Activated naive CD4-positive, alpha-beta T cell treated with anti-CD3 and anti-CD28 coated beads, Interleukin-2, amount 50 U/mL, for 72 hours (primary cell): ENCODE measurements at places on chromosomes 13 and 19. TPM values are rescaled to one million over a fixed set of nuclear protein-coding genes. Genes with fewer than 3 reads are reported as not detected.

The PLVAP gene
- total RNA-seq = not detected

DNA sequence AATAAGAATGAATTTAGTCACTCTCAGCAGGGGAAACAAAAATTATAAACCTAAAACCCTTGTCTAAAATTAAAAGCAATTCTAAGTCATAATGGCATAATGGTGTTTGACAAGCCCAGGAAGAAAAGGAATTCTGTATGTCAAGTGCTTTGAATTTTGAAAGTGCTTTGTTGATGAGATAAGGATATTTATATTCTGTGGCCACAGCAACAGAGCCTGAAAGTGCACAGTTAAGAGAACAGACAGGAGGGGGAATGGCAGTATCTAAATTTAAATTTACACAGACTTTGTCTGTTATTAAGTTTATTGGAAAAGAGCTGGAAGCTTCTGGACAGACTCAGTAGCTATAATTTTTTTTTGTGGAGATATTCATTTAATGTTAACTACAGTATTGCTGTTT is 69.8 kb downstream of the OLFM4 start:
- no peak for DNase-seq

DNA sequence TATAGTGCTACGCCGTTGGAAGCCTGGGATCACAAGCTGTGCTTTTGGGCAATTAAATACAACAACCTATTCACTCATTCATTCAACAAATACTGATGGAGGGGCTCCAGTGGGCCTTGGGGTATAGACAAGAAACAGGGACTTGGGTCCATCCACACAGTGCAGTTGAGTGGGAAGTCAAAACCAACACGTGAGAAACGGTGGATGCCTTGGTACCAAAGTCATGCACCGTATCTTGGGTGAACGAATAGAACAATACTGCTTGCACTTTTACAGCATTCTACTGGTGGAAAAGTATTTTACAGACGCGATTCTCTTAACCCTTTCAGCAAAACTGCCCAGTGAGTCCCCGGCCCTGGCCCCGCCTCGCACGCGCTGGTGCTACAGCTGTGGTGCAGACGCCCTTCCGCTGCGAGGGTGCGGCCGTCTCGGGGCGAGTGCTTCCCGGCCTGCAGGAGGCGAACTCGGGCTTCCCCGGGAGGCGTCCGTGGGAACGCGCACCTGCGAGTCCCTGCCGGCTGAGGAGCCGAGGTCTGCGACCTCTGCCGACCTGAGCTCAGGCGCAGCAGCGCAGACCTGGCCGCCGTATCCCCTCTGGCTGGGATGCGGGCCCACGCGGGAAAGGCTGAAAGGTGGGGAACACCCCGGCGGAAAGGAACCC is 8.3 kb downstream of the TNFRSF19 start:
- peak; percentile 63 for DNase-seq

- no peak for DNase-seq
These were observed 55.8 kb downstream of the SMARCA4 start for GRCh38 chr19:11016631-11017030.

DNA sequence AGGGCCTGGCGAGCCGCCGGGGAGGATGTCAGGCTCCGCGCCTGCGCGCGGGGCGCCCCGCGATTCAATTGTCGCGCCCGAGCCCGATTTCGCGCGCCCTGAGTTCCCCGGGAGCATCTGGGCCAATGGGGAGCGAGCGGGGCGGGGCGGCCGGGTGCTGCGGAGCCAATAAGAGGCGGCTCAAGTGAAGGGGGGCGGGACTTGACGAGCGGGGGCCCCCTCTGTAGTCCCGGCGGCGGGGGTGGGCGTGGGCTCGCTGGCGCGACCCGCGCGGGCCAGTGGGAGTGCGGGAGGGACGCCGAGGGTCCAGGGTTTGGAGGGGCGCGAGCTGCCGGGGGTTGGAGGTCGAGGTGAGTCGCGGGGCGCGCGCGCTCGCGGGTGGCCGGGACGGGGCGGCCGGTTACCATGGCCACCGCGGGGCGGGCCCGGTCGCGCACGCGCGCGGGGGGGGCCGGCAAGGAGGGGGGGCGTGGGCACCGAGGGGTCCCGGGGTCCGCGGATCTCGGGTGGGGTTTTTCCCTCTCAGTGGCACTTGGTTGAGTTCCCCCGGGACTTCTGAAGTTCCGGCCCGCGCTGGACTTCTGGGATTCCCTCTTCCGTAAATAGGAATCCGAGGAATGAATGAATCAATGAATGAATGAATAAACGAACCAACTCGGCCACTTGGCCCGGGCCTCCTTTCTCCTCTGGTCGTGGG is 744 bp downstream of the UHRF1 start:
- peak; percentile 94 for DNase-seq

DNA sequence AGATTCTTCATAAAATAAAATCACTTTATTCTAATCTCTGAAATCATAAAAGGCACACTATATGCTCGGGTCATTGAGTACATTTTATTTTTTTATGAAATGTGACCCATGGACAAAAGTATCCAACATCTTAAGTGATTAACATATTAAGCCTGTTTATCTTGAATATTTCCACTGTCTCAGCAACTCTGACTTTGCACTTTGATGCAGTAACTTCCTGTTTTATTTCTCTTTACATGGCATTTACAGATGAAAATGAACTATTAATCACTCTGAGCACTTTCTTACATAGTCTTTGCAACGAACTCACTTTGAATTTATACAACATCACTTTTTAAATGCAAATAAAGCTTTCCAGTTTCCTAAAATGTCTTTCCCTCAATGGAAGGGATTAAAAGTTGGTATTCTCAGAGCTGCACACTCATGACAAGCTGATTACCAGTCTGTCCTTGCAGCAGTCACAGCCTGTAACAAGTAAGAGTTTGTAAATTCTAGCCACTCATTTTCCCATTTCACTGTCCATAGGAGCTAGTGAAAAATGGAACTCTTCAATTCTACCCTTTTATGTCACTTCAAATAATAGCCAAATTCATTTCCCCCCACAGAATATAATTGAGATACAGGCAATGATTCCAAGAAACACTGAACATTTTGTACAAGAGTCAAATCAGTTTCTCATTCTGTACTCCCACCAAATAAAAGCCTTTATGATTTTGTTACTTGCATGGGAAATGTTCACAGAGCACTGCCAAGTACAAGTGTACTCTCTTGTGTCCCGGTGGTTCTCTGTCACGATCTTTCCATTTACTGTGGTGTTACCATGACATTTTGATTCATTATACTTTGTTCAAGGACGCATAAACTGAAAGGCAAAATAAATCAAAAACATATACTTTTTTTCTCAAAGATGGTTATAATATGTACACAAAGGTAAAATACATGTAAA is 1968.9 kb downstream of the PCDH9 start:
- no peak for DNase-seq

The DMRTC2 gene
- not detected for total RNA-seq

The ZNF846 gene
- 5.2 TPM for total RNA-seq

DNA sequence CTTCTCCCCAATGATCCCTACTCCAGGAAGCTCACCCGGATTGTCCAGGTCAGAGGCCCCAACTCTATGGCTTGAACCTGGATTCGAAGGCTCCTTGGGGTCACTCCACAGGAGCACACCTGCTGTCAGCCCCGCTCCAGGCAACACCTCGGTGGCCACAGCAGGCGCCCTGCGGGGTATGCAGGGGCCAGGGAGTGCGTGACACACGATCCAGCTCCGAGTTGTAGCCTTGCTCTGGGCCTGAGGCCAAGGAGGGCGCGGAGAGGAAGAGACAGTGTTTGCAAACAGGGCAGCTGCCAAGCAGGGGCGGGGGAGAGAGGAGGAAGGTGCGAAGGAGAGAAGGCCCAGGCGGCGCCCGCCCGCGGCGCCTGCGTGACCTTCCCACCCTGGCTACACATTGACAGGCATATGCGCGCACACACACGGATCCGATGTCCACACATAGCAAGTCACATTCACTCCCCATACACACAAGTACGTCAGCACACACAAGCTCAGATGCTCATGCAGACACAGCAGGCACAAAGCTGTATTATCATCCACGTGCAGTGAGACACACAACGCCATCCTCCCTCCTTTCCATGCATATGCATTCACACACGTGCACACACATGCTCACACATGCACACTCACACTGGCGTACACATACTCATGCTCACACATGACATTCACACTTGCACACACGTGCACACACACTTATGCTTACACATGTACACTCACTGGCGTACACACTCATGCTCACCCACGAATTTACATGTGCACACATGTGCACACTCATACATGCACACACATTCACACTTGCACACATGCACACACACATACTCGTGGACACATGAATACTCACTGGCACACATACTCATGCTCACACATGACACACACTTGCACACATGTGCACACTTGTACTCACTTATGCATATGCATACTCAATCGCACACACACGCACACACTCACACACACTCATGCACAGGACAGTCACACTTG is 10.4 kb downstream of the SBK2 start:
- no peak for DNase-seq

The LAIR1 gene
- total RNA-seq = 2.9 TPM

The PIN1 gene
- total RNA-seq = 75.7 TPM

DNA sequence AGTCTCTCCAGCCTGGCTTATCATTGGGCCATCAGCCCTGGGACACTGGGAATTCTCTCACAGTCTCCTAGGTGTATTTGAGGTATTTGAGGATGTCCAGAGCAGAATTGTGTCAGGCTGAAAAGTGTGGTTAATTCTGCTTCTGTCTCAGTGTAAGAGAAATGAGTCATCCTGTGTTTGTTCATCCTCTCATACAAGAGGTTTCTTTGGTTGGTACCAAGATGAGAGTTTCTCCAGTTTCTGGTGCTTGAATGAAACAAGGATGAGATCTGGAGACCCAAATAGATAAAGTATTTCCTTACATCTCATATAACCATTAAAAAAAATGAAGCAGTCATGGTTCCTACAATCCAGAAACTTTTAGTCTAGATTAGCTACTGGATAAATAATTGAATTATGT is 7.7 kb downstream of the ZNF253 start:
- DNase-seq = no peak
